ENCODE measurements at places on chromosomes 6 and 20. TPM values are rescaled to one million over a fixed set of nuclear protein-coding genes. Genes with fewer than 3 reads are reported as not detected.

DNA sequence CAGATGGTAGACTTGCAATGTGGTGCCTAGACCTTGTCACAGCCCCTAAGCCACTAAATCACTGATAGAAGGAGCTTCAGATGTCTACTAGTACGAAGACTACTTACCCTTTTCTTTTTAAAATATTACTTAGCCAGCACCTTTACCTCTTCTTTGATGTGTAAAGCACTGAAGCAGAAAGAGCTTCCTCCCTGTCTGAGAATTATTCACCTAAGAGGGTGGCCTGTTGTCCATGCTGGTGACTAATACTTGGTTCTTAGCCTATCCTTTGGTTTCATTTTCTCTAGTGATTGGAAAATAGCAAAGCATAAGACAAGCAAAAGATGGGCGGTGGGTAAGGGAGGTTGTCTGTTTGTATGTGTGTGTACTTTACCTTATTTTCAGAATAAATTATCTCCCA lies 794.6 kb downstream of the TFAP2A start:
- no peak for DNase-seq

- DNase-seq, result no peak
Measured at GRCh38 chr20:17699931-17700351, at the start of gene BANF2. Gene BANF2 (plus strand): TSS chr20:17699966. CDS start chr20:17725026, 25,060 bp downstream.

DNA sequence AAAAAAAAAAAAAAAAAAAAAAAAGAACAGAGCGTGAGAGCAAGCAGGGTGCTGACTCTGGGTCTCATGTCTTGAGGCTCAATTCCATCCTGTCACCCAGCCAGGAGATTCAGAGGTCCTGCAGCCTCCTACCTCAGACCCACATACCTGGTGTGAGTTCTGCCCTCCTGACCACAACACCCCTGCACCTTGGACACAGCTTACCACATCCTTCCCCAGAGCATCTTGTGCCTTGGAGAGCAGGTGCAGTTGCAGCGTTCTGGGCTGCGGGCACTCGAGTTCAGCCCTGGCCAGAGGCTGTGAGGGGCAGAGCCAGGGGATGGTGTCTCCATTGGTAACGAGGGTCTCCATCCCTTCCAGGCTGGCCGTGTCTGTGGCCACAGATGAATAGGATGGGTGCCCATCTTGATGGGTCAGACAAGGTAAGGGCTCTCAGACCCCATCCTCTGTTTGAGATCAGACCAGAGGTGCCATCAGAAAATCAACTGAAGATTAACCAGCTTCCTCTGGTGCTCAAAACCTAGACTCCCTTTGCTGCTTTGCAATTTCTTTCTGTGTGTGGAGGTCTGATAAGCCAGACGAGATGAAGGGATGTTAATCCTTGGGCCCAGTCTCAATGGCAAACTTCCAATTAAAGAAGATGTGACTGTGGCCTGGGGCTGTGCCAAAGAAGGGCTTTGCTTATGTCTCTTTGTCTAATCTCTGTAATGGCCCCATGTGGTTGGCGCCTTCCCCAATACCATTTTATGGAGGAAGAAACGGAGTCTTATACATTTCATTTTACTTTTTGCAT lies 14.7 kb upstream of the ZNF831 start:
- no peak for DNase-seq

The GJA10 gene
- not detected for polyA plus RNA-seq

DNA sequence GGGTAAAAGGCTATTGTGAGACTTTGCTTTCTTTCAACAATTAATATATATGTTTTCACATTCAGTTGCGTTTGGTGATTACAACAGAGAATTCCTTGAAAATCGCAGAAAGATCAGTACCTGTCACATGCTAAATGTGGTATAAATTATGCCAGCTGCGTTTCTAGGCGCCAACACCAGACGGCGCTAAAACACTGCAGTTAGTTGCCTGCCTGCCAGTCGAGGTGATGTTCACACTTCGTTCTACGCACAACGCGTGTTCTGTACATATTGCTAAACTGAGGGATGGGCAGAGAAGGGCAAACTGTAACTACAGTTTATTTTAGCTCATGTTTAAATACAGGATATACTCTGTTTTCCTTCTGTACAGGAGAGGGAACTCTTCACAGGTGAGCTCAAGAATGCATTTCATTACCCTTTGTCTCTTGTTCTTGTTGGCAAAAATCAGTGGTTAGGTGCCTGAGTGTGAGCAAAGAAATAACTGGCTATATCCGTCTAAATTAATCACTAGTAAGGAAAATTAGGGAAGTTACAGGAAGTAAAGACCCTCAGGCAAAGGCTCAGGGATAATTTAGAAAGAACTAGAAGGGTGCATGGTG lies 100.1 kb upstream of the RGS17 start:
- peak; percentile 42 for DNase-seq

The KATNA1 gene
- 34.9 TPM for polyA plus RNA-seq

GRCh38 chr6:157713451-157714152 lies 109.4 kb upstream of the SNX9 start:
- DNase-seq, result no peak

The ZFP64 gene
- 21.5 TPM for polyA plus RNA-seq

DNA sequence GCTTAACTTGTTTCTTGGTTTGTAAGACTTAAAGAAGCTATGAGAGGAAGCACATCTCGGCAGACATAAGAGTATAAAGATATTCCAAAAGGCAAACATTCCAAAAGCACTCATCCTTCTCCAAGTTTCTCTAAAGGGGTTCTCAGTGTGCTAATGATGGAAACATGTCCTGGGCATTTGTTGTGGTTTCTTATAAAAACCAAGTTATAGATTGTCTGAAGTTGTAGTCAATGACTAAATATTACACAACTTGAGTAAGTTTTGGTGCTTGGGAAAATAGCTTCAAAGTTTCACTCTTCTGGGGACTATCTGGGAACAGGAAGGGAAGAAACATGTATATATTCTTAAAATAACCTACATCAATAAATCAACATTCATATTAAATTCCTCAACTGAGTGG lies 128.3 kb upstream of the TBX18 start:
- no peak for DNase-seq

Measured in right renal pelvis (tissue), 4 donors.